GM04503 (cell line): ENCODE measurements at places on chromosomes 6 and 20.
A peak's percentile ranks its signal among the peaks of the same experiment; 100 is the strongest.

DNA sequence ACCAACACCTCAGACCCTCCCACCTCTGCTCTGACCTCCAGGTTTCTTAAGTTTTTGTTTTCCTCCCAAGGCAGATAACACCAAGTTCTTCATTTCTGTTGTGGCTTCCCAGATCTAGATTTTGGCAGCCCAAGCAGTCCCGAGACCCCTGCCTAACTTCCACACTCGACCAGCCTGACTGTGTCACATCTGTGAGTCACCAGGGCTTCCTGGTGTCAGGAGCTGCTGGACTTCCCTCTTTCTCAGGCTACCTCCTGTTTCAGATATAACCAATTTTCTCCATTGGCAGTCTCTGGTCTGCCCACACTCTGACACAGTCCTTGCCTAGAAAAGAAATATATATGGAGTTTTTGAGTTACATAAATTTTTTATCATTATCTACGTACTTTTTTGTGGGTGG is 46.1 kb upstream of the CCN6 start:
- no peak for DNase-seq

GRCh38 chr20:54525916-54526590 is 50.7 kb downstream of the DOK5 start:
- no peak for DNase-seq

DNA sequence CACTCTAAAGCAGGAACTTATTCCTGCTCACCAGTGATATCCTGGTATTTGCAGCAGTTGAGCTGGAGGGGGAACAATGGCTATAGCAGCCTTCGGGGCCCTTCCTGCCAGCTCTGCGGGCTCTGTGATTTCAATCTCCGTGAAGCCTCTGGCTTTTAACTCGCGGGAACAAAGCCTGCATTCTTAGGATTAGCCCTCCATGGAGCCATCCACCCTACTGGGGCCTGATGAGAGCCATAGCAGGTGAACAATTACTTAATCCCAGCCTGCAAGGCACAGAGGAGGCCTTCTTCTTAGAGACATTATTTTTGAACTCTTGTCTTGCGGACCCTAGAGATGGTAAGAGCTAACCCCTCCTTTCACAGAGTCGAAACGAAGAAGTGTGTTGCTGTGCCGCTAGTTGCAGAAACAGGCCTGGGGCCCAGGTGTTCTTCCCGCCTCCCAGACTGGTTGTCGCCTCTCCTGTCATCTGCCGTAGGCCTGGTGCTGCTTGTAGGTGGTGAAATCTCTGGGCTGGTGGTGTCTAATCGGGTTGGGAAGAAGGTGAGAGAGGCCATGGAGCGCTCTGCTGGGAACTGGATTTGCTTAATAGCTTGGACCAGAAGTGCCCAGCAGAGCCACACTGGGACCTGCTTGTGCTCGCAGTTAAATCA is 9.7 kb downstream of the GHRH start:
- DNase-seq: no peak

DNA sequence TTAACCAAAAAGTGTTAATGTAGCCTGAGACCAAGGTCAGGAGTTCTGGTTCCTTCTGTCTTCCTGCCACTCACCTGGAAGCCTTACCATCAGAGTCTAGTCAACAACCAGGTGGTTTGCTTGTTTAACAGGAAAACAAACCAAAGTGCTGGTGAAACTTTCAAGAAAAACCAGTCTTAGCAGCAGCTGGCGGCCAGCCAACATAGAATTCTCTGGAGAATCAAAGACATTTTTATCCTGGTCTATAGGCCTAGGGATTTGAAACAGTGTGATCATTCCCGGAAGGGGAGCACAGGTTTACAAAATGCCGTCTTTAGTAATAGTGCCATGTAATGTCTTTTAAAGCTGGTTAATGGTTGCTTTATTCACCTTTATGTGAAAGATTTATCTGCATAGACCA is 146.6 kb upstream of the AKIRIN2 start:
- no peak for DNase-seq

GRCh38 chr6:35360349-35361138 is 18.2 kb downstream of the PPARD start:
- no peak for DNase-seq

DNA sequence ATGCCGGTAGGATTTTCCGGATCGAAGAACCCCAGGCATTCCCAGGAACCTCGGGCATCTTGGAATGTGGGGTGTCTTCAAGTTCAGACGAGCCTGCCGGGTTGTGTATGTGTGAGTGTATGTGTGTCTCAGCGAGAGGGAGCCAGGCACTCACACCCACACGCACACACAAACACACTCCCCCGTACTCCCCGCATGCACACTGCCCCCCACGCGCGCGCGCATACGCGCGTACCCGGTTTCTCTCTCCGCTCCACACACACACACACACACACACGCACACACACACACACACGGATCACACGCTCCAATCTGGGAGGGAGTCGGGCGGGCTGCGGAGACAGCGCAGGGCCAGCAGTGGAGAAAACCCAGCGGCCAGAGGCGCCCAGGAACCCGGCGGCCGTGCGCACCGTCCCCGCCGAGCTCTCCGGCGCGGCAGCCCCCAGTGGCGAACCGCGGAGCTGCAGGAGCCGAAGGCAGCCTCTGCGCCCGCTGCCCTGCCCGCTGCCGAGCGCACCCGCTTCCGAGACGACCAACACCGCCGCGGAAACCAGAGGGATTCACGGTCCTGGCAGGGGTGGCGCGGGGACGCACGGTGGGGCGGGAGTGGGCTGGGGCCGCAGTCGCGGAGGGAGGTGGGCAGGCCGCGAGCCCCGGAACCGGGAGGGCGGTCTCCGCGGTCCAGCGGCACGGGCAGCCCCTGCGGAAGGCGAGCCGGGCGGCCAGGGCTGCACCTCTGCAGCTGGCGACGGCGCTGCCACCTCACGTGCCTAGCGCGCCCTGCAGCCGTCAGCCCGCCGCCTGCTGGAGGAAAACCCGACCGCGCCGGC is at the start of gene LRFN2:
TSS of gene LRFN2 (minus strand) at position 125 of the 830 bp plus-strand sequence.
- peak; percentile 1 for DNase-seq
